ENCODE measurements at places on chromosomes 6 and 20.

- DNase-seq = peak; percentile 63
Observed at GRCh38 chr6:2971420-2972218, at the start of gene SERPINB6. Gene SERPINB6, minus strand, starts transcription at chr6:2971567. Its CDS starts 12,235 bp downstream, at chr6:2959332.

DNA sequence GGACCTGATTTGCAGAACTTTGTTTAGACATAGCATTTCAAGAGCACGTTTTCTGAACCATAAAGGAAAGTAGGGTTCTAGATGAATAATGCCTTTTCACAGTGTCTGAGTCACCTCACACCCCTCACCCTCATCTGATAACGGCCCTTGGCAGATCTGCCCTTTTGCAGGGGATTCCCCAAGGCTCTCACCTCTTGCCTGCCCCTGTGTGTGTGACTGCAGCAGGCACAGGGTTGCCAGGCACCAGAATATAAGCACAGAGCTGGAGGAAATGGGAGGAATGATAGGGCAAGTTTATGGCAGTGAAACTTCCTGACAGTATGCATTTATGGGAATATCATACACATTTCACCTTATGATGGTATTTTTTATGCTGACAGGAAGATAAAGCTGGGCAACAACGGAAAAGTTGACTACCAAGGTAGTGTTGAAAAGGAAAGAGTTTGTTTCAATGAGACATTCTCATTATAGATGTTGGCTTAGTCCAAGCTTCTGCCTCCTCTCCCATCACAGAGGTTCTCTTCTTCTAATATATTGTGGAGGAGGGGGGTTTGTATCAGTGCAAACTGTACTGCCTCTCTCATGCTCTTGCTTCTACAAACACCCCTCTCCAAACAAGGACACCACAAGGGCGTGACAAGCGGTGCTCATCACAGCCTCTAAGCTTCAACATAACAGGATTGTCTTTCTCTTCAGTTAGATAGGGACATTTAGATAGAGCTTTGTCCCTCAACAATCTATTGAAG is 101.5 kb upstream of the BACH2 start:
- no peak for DNase-seq

GRCh38 chr6:88538840-88539239 is 372.7 kb upstream of the CNR1 start:
- no peak for DNase-seq

GRCh38 chr6:161744211-161745067 is 470.6 kb upstream of the AGPAT4 start:
- DNase-seq = no peak

GRCh38 chr6:43627008-43627825 is 1.8 kb downstream of the GTPBP2 start:
- DNase-seq = peak; percentile 83

DNA sequence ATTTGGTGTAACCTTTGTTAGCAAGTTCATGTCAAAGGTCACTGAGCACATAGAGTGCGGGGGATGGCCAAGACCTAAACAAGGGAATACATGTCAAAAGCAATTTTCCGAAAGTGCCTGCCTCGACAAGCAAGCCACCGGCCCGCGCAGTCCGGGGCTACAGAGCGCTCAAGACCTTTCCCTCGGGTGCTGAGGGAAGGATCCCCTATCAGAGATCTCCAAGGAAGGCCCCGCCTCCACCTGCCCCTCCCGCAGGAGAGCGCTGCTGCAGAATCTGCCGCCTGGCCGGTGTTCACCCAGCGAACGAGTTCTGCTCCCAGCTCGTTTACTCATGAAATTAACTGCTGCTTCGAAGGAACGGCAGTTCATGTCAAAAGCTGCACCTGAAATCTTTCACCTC is 252.7 kb downstream of the BMP7 start:
- DNase-seq = peak; percentile 40

GRCh38 chr6:119174879-119175817 is 96.7 kb upstream of the FAM184A start:
- DNase-seq = no peak

DNA sequence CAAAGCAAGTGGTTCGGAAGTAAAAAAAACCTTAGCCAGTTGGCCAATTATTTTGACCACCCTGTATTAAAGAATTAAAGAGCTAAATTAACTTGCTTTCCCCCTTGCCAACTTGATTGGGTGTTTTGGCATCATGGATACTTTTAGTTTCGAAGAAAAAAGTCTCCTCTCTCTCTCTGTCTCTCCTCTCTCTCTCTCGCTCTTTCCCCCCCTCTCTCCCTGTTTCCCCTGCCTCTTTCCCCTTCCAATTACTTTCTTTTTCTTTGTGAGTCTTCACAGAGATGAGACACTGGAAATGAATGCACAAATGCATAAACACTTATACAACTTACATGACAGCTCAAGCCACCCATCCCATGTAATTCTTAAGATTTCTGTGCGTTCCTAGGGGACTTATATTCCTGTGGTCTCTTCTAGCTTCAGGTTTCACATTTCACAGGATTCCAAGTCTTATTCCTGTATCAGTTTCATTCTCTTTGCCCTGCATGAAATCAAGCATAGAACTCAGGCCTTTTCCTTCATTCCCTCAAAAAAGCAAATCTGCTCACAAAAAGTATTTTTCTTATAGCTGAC is 32.9 kb upstream of the EYA4 start:
- no peak for DNase-seq

GRCh38 chr6:122352981-122353664 is 46.3 kb upstream of the HSF2 start:
- no peak for DNase-seq

DNA sequence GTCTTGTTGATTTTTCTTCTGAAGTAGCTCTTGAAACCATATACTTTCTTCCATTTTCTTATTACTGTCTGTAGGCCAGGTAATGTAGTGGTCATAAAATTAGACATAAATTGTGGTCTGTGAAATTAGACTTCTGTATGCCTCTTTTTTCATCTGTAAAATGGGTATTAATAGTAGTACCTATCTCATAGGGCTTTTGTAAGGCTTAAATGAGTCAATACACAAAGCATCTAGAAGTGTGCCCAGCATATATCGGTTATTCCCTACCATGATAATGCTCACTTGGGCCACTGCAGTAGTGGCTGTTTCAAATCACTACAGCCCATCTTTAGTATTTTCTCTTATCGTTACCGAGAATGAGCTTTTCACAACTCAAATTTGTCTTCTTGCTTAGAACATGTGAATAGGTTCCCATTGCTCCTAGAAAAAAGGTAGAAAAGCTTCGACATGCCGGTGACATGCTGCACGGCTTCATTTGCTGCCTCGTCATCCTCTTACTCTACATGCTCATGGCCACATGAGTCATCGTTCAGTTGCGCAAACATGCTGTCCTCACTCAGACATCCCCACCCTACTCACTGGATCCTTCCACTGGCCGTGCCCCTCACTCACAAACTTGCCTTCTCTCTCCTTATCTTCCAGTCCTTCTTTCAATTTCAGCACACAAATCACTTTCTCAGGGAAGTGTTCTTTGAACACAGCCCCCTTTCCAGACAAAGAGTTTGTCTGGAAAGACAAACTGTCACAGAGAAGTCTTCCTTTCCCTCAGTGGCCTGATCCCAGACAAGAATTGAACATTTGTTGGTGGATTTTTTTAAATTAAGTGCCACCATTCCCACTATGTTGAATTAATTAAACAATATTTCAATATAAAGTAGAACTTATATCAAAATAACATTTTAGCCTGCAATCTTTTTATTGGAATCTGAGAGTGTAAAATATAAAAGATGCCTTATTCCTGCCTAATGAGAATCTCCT is 32.2 kb upstream of the ERVFRD-1 start:
- no peak for DNase-seq

DNA sequence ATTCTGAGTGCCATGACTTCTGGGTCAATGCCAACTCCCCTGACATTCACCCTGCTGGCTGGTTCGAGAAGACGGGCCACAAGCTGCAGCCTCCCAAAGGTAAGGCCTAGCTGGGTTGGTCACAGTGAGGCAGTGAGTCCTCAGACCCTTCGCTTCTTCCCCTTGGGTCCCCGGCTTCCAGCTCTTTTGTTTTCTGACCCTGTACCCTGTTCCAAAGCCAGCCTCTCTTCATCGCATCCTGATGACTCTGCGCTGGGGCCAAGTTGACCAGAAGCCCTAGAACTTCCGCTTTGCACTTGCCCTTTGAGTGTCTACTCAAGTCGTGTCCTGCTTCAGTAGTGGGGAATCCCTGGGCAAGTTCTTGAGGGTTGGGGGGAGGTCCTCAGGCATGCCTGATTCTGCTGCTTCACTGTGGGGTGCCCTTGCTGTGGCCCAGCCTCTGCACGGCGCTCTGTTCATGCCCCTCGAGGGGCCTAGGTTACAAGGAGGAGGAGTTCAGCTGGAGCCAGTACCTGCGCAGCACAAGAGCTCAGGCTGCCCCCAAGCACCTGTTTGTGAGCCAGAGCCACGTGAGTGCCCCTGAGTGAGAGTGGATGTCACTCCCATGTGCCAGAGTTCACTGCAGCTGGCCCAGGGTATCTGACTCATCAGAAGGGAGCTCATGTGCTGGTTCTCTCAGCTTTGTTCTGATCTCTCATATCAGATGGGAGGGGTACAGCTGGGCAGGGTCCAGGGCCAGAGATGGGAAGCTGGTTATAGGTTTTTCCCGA is 23.0 kb downstream of the L3MBTL1 start:
- no peak for DNase-seq

GRCh38 chr6:151675746-151676459 is 131.6 kb upstream of the ESR1 start:
- DNase-seq = no peak

GRCh38 chr6:164085091-164086075 is 670.9 kb downstream of the QKI start:
- DNase-seq = no peak

DNA sequence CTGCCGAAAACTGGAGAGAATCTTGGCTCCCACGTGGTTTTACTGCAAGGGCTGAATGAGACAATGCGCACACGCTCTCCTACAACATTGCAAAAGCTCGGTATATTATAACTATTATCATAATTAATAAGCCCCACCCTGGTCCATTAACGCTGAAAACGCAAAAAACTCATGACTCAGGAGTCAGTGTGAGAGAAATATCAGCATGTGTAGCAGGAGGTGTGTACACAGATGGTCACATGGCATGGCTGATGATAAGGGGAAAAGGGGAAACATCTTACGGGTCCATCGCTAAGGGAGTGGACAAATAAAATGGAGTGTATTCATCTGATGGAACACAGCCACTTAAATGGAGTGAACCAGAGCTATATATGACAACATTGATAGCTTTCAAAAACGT is 29.2 kb downstream of the CDH22 start:
- no peak for DNase-seq

GRCh38 chr6:149445573-149445972 is 39.2 kb downstream of the ZC3H12D start:
- no peak for DNase-seq

DNA sequence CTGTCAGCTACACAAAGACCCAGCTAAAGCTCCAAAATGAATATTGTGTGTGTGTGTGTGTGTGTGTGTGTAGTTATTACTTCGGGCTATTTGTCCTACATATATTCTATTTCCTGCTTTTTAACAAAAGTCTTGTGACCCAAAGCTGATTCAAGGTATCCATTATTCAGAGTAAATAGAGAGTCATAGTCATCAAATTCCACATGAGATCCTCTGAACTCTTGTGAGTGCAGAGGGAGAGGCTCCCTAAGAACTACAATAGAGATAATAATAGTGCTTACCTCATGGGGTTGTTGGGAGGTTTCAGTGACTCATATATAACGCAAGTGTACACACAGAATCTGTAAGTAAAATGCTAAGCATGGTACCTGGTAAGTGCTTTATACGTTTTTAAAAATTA is 95.6 kb upstream of the SHLD1 start:
- no peak for DNase-seq

- no peak for DNase-seq
Observed at GRCh38 chr6:14711056-14711703, 534.7 kb upstream of the JARID2 start.

GRCh38 chr6:52491203-52492069 is 71.3 kb downstream of the EFHC1 start:
- DNase-seq = no peak

- DNase-seq = no peak
Observed at GRCh38 chr6:163733061-163733460, 318.5 kb downstream of the QKI start.

GRCh38 chr6:98967616-98968015 is 19.9 kb upstream of the FBXL4 start:
- DNase-seq = no peak

DNA sequence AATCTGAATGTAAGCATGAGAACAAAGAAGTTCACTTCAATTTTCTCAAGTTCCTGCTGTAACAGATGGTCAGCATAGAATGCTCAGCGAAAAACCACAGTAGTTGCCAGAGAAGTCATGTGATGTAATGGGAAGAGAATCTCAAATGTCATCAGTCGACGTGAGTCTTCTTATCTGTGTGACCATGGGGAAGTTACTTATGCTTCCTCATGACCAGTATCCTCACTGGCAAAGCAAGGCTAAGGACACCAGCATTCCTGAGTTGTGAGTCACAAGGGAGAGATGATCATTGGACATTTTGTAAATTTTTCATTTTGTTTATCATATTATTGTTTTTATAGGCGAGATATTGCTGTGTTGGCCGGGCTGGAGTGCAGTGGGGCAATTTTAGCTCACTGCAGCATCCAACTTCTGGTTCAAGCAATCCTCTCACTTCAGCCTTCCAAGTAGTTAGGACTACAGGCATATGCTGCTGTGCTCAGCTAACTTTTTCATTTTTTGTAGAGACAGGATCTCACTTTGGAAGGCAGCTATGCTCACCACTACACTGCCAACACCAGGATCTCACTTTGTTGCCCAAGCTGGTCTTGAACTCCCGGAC is 21.9 kb downstream of the SGK1 start:
- peak; percentile 35 for DNase-seq

Data from LNCaP clone FGC (cell line).